Activated T-helper 9 cell treated with anti-CD3 and anti-CD28 coated beads, Interleukin-2, amount 50 U/mL, for 16 hours (primary cell): ENCODE measurements at places on chromosomes 5 and 9.

DNA sequence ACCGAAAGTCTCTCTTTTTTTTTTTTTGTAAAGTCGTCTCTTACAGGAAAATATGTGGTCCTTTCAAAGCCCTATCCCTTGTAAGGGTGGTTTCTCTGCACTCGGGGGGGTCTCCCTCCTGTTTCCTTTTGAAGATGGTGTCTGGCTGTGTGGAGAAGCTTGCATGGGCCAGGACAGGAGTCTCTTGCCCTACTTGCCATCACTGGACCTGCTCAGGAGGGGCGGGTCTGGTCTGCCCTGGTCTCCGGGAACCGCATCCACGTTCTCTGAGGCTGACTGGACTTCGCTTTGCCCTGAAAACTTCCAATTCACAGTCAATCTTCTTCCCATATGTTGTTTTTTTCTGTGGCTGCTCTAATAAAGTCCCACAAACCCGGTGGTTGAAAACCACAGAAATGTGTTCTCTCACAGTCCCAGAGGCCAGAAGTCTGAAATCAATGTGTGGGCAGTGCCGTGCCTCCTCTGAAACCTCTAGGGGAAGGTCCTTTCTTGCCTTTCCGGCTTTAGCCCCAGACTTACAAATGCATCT, 92.9 kb upstream of the IER5L start:
- no peak for DNase-seq

- no peak for DNase-seq
These were observed 143.7 kb upstream of the PCA3 start for GRCh38 chr9:76620581-76620980.

DNA sequence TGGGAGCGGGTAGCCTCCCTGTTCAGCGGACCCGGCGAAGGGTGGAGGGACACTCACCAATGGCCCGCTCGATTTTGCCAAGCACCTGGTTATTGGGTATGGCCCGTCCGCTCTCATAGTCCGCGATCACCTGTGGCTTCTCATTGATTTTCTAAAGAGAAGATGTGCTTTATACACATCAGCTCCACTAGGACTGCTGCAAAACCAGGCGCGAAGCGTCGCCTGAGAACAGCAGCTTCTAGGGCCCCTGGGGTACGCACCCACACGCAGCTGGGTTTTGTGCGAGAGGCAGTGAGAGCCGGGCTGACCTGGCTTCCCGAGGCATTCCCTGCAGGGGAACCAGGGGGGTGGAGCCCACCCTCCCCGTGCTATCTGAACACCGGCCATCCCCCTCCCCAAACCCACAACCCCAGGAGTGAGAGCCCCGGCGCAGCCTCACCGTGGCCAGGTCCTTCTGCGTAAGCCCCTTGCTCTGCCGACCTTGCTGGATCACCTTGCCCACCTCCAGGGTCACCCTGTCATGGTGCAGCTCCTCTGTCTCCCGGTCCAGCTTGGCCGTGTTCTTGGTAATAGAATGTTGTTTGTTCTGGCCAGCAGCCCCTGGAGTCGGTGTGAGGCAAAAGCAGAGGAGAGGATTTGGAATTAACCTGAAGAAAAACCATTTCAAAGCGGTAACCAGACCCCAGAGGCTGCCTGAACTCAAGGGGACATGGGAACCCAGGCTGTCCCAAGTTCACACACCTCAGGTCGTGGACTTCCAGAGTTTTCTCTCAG, 3.1 kb downstream of the EDF1 start:
- no peak for DNase-seq

DNA sequence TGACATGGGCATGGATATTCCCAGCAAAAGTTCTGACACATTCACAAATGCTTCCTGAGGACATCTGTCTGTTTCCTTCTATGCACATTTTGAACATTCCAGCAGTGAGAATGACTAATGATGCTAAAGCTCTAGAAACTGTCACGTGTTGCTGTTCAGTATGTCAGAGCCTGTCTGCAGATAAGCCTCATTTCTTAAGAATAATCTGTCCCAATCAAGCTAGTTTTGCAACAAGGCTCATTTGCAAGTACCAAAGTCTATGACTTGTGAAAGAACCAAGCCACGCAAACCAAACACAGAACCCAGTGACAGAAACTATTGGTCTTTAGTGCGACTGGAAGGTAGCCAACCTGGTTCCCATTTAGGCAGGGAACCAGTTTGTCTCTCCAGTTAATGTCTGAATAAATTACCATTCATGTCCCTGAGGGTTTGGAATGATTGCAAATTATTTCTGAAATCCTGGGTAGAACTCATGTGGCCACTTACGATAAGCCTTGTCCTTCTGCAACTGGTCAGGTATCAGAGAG, 178.5 kb downstream of the C9orf152 start:
- DNase-seq: no peak

DNA sequence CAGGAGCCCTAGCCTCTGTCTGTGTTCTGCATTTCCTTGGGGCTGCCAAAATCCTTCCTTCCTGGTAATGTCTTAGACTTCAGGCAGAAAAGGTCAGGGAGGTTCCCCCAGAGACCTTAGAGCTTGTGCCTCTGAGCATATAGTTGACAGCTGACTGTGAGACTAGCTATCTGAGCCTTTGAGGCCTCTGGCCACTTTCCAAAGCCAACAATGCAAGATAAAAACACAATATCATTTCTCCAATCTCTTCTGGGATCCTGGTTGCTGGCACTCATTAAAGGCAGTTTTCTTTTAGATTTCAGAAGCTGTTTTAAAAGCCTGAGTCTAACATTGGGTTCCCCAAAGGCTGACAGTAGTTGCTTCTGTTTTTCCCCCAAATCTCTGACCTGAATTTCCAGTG, 13.2 kb upstream of the GLRA1 start:
- DNase-seq: no peak

DNA sequence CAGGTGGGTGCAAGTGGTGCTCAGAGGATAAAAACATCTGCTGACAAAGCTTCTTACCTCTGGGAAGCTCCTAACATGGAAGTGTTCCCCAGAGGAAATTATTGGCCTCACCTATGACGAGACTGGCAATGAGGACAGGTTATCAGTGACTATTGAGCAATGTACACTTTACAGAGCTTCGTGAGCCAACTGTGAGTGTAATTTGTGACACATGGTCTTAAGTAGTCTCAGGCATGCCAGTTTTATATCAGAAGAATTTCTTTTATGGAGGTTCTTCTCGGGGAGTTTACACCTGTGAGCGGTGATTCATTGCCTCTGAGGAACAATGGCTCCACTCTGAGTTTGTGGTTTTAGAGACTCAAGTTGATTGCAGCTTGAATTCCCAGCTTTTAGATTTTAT, 11.3 kb downstream of the ANKDD1B start:
- DNase-seq: no peak

DNA sequence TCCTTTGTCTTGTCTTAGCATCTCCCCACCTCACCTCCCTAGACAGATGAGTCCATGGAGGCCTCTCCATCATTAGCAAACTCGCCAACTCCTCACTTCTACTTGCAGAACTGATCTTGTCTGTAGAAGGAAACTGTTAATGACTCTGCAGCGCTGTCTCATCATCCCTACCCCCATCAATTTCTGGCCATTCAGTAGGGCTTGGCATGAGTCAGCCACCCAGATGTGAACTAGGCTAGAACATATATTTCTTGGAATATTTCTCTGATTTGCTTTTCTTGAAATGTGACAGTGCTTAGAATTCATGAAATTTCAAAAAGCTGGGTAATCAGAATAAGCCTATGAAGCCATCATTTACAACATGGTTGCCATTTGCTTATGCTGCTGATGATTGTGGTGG, 1125.0 kb upstream of the DMAC1 start:
- DNase-seq: no peak

- no peak for DNase-seq
These were observed 130.3 kb downstream of the FOXD1 start for GRCh38 chr5:73318308-73318719.

GRCh38 chr5:65625743-65626142, 916 bp downstream of the SHLD3 start:
- DNase-seq: no peak

- DNase-seq: no peak
These were observed 12.8 kb downstream of the OSTF1 start for GRCh38 chr9:75101004-75101588.

- DNase-seq: no peak
These were observed 45.5 kb downstream of the GPBP1 start for GRCh38 chr5:57219386-57219785.

DNA sequence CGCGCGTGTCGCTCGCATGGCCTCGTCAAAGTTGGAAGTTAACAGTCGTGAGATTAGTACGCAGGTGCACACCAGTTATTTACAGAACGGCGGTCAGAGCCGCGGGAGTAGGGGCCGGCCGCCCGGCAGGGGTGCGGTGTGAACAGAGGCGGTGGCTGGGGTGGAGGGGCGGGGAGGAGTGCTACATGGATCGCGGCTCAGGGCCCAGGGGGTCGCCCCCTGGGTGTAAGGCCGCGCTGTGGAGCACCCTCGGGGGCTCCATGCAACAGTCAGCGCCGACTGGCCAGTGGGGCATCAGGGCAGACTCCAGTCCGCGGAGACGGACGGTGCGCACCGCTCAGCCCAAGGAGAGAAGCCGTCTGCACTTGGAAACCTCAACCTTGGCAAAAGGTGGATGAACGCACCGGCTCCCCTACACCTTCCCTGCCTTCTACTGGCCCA, 60.3 kb downstream of the ZNF354C start:
- no peak for DNase-seq

DNA sequence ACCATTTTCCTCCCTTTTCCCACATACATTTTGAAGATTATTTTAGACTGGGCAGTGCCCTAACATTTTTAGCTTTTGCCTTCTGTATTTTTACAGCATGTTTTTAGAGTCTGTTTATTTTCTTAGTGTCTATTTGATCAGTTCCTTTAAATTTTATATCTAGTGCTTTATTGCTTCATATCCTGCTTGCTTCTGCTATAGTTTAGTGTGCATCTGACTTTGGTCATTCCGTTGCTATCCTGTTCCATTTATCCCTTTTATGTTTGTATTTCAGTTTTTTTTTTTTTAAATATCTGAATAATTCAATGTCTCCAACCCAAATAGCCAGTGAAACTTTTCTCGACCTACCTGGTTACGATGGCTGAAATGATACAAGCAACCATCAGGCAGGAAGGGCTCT, 203.8 kb downstream of the ARHGAP26 start:
- DNase-seq: no peak
